ENCODE measurements at places on chromosomes 1 and 21. TPM values are rescaled to one million over a fixed set of nuclear protein-coding genes. Genes with fewer than 3 reads are reported as not detected.

Gene HPCAL4
- 6.0 TPM for total RNA-seq

- no peak for DNase-seq
Measured at GRCh38 chr1:21220815-21221214, 44.1 kb upstream of the EIF4G3 start.

Gene IQCC
- 4.9 TPM for total RNA-seq

GRCh38 chr1:46830665-46831322 is 31.9 kb downstream of the CYP4B1 start:
- no peak for DNase-seq

Gene IL22RA1
- total RNA-seq, result 0.11 TPM

- peak; percentile 32 for DNase-seq
Measured at GRCh38 chr1:60978421-60979357, 103.7 kb upstream of the NFIA start.

Gene NPPA
- not detected for total RNA-seq

GRCh38 chr1:11648039-11648438 is 6.2 kb downstream of the FBXO2 start:
- no peak for DNase-seq

DNA sequence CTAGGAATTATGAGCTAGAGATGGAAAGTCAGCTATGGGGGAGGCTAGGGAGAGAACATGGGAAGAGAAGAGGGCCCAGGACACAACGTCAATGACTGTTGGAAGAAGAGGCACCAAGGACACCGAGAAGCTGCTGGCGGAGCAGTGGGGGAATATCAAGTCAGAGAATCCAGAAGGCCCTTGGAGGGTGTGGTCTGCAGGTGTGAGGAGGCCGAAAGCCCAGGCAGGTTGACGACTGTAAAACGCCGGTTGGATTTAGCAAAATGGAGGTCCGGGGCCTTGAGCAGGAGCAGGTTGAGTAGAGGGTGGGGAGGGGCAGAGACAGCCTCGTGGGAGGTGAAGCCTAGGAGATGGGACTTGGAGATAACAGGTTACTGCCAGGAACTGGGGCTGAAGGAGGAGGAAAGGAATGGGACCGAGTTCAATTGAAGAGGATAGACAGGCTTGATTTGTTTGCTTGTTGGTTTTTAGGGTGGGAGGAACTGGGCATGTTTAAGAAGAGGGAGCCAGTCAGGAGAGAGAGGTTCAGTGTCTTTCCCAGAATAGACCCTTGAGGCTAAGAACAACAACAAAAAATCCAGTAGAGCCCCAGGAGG is 35.1 kb downstream of the EDN2 start:
- no peak for DNase-seq

GRCh38 chr1:208268541-208269337 is 24.6 kb upstream of the PLXNA2 start:
- DNase-seq, result no peak

Gene SLAMF8
- 1.1 TPM for total RNA-seq

DNA sequence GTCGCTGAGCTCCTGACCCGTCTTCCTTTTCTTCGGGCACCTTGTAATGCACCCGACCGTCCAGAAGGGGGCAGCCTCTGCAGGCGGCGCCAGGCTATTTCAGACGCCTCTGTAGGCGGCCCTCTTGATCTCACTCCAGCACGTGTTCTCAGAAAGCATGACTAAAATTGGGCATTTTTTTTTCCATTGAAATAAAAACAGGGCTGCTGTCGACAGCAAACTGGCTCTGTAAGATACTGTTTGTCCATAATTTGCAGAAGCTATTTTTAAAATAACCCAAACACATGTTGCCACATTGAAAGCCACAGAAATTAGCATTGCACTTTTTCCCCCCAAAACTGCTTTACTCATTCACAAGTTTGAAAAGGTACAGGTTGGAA is 78.0 kb downstream of the STUM start:
- peak; percentile 79 for DNase-seq

Gene LINGO4
- total RNA-seq, result not detected

Gene GUCA2B
- not detected for total RNA-seq

- peak; percentile 75 for DNase-seq
Measured at GRCh38 chr1:35718492-35719336, at the start of gene C1orf216. C1orf216 (minus strand) TSS chr1:35718884; CDS start chr1:35716321, 2,563 bp downstream.

GRCh38 chr21:18913914-18914313 is 510.3 kb upstream of the TMPRSS15 start:
- no peak for DNase-seq

- no peak for DNase-seq
Measured at GRCh38 chr21:34743831-34744230, 75.0 kb downstream of the CLIC6 start.

GRCh38 chr21:39004634-39005501 is 178.4 kb downstream of the PSMG1 start:
- DNase-seq, result no peak

- no peak for DNase-seq
Measured at GRCh38 chr1:162561616-162562469, at the start of gene UAP1. UAP1 (plus strand) TSS chr1:162561722; CDS start chr1:162566069, 4,347 bp downstream.

Data from activated naive CD8-positive, alpha-beta T cell treated with anti-CD3 and anti-CD28 coated beads, Interleukin-2, amount 10 ng/mL, durations not matched to agents 7 days and 5 days (primary cell).